Right kidney (tissue), 9 donors: ENCODE measurements at places on chromosomes 6 and 20.
A peak's percentile ranks its signal among the peaks of the same experiment; 100 is the strongest.

DNA sequence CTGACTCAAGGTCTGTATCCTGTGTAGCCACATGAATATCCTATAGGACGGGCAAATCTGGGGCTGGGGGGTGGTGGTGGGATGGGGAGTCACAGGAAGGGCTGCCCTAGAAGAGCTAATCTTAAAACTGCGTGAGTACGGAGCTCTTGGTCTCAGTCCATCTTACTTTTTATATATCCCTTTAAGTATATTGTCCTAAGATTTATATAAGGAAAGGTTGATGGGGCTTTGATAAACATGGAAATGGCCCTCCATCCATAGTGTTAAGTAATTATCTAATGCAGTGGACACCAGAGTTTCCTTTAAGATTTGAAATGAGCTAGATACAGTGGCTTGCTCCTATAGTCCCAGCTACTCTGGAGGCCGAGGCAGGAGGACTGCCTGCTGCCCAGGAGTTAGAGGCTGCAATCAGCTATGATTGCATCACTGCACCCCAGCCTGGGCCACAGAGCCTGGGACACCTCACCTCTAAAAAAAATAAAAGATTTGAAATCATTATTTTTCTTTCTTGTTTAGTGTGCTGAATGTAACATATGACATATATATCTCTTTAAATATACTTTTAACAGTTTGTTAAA lies 24.2 kb upstream of the DYNLRB1 start:
- no peak for DNase-seq

- DNase-seq, result peak; percentile 25
Observed at GRCh38 chr6:11770546-11771466, 7.8 kb downstream of the ADTRP start.

GRCh38 chr6:70694371-70694770 lies 26.7 kb downstream of the SMAP1 start:
- no peak for DNase-seq

GRCh38 chr6:2615251-2615650 lies 135.5 kb downstream of the MYLK4 start:
- no peak for DNase-seq

GRCh38 chr6:2429460-2429859 lies 184.1 kb upstream of the GMDS start:
- no peak for DNase-seq

GRCh38 chr6:110398778-110399177 lies 16.6 kb downstream of the DDO start:
- peak; percentile 13 for DNase-seq

DNA sequence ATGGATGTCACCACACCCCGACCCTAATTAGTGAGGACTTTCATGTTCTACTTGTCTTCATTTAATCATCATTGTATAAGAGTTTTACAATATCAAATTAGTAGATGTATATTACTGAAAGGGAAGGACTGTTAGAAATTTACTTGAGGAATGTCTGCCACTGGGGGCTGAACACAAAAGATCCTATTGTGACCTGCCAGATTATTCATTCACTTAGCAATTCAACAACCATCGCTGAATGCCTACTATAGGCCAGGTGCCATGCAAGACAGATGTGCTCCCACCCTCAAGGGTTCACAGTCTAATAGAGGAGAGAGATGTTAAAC lies 8.0 kb upstream of the RBCK1 start:
- no peak for DNase-seq

- DNase-seq, result no peak
Observed at GRCh38 chr6:7502743-7503142, 38.7 kb upstream of the DSP start.
